Right cardiac atrium (tissue), 5 donors: ENCODE measurements at places on chromosomes 3 and 15. TPM values are rescaled to one million over a fixed set of nuclear protein-coding genes. Genes with fewer than 3 reads are reported as not detected.

Gene CYP1A2
- total RNA-seq, result not detected

Gene DIPK2A
- 12.5 TPM for total RNA-seq

Gene GNB4
- 14.8 TPM for total RNA-seq

Gene POPDC2
- total RNA-seq, result 827 TPM

Gene KBTBD12
- total RNA-seq, result 8.1 TPM

Gene LINGO1
- 12.1 TPM for total RNA-seq

Gene EPHA6
- total RNA-seq, result 0.26 TPM

Gene DNAH1
- total RNA-seq, result 4.0 TPM

Gene CD200
- 3.4 TPM for total RNA-seq

Gene TEX264
- total RNA-seq, result 38.8 TPM

Gene PRSS50
- total RNA-seq, result not detected

Gene CHRD
- 10.0 TPM for total RNA-seq

Gene ADCY5
- 215 TPM for total RNA-seq

Gene OTOL1
- total RNA-seq, result not detected

Gene SCN5A
- total RNA-seq, result 131 TPM

Gene GPR15
- not detected for total RNA-seq

Gene PRTG
- total RNA-seq, result 1.4 TPM
